Stimulated activated CD4-positive, alpha-beta T cell treated with anti-CD3 and anti-CD28 coated beads, Interleukin-12 subunit alpha, Interleukin-12 subunit beta, amount 100 ng/mL, for 24 hours (primary cell): ENCODE measurements at places on chromosomes 4 and X.

- no peak for DNase-seq
Measured at GRCh38 chrX:31199840-31200114, 127.9 kb upstream of the FTHL17 start.

- no peak for DNase-seq
Measured at GRCh38 chr4:53653484-53654053, 62.3 kb upstream of the LNX1 start.

GRCh38 chrX:153755136-153755535 lies 8.9 kb upstream of the PLXNB3 start:
- DNase-seq, result no peak

DNA sequence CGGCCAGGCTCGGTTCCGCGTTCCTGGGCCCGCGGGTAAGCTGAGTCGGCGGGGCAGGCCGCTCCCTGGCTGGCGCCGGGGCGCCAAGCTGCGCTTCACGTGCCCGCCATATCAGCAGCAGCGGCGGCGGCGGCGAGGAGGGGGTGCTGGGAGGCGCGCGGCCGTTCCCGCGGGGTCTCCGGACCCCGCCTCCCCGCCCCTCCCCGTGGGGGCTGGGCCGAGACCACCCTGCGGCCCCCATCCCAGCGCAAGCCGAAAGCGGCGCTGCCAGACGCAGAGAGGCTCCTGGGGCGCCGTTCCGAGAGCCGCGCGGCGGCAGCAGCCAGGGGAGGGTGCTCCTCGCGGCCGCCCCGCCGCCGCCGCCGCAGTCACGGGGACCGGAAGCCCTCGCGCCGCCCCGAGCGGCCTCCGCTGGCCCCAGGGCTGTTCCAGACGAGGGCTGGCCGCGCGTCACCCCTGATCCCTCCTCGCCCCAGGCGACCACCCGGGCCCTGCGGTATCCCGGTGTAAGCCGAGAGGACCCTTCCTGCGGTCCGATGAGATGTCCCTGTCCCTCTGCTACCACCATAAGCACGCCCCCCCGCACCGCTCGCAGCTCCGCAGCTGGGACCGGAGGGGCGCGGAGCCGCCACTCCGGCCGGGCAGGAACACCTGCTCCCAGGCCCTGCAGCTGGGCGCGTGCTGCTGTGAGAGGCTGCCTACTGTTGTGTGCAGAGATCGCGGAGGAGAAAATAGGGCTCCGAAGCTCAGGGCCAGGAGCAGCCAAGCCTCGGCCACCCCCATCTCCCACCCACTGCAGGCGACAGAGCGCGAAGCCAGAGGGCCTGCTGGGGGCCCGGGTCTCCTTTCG lies 7.5 kb upstream of the BCOR start:
- no peak for DNase-seq

- no peak for DNase-seq
Measured at GRCh38 chr4:106614441-106614840, 245.9 kb upstream of the GIMD1 start.
